Sigmoid colon (tissue), 7 donors: ENCODE measurements at places on chromosomes 6 and 20. TPM values are rescaled to one million over a fixed set of nuclear protein-coding genes. Genes with fewer than 3 reads are reported as not detected.

- no peak for DNase-seq
These were observed 4.0 kb downstream of the SS18L1 start for GRCh38 chr20:62147528-62147927.

DNA sequence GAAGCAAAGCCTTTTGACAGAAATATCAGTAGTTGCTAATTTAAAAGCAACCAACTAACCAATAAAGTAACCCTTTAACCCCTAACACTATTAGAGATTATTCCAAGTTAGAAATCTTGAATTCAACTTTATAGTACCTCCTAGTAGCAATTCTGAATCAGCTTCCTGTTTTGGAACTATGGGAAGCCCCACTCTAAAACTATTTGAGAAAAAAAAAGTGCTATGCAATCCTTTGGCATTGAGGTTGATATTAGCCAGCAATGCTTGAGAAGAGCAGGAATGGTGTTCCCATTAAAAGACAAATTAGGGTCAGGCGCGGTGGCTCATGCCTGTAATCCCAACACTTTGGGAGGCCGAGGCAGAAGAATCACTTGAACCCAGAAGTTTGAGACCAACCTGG is 306.2 kb upstream of the ZFP64 start:
- no peak for DNase-seq

- DNase-seq: no peak
These were observed 24.7 kb downstream of the RBCK1 start for GRCh38 chr20:432677-433299.

DNA sequence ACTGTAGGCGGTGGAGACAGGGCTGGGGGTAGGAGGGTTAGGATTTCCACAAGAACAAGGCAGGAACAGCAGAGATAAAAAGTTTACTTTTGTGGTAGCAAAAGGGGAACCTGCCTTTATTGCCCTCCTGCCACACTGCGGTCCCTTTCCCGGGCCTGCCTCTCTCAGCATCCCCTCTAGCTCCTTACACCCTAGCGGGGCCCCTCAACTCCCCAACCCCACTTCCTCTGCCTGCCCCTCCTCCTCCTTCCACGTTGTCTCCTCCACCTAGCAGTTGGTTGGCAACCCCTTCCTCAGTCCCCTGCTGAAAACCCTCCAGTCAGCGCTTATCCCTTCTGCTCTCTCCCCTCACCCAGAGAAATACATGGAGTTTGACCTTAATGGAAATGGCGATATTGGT is 714 bp downstream of the AIF1 start:
- no peak for DNase-seq

DNA sequence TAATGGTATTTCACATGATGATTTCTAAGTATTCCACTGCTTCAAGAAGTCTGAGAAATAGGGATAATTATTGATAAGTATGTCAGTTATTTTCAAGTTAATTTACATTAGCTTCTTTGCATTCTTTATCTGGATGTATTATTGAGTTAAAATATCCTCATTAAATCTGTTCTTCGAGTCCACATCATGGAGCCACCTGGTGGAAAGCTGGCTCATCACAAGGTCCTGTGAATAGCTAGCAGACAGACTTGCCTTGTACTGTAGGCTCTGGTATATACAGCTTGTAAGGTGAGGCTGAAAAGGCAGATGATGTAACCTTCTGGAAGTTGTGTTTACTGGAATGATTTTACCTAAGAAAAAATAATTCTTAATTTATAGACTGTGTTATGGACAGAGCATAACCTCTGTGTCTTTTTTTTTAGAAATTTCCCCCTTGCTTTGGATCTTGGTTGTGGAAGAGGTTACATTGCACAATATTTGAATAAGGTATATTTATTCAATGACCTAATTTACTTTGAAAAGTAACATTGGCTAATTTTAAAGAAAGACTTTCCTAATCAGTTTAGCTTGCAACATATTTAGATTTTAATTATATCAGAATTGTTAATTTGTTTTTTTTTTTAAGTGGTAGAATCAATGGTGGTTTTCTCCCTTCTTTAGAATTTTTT is 3.5 kb downstream of the NDUFAF5 start:
- no peak for DNase-seq

DNA sequence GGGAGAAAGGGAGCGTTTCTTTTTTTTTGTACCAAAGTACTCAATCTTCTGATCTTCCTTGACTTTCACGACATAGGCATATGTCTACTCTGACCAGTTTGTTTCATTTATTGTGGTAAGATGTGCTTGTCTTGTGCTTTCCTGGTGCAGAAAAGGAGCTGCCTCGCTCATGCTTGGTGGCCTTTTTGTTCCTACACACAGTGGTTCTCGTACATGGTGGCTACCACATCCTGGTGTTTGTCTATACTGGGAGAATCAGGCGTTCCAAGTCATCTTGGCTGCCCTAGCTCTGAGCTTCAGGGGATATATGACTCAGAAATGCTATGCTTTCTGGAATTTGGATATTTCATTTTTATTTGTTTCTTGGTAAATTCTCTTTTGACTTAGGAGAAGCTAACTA is 31.8 kb downstream of the MYB start:
- DNase-seq: no peak

- no peak for DNase-seq
These were observed 39.1 kb upstream of the TBC1D7 start for GRCh38 chr6:13367396-13367795.

GRCh38 chr6:158573542-158573931 is 13.6 kb downstream of the TMEM181 start:
- DNase-seq: no peak

- DNase-seq: no peak
These were observed 36.4 kb downstream of the MYLK4 start for GRCh38 chr6:2714111-2714895.

DNA sequence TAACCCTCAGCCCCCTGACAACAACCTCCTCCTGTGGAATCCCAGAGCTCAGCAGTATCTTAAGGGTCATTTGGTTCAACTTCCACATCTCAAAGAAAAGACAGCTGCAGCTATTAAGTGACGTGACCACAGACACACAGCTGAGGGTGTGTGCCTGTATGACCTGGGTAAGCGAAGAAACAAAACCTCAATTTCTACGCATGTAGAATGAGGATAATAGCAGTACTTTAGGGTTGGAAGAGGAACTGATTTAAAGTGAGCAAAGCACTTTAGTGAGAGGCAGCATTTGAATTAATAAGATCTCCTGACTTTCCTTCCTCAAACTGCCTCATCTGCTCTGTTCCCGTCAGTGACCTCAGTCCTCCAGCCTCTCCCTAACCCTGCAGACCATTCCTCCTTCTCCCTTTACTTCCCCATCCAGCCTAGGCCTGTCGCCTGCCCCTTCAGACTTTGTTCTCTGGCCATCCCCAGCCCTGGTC is 6.8 kb upstream of the ARMC2 start:
- DNase-seq: no peak

DNA sequence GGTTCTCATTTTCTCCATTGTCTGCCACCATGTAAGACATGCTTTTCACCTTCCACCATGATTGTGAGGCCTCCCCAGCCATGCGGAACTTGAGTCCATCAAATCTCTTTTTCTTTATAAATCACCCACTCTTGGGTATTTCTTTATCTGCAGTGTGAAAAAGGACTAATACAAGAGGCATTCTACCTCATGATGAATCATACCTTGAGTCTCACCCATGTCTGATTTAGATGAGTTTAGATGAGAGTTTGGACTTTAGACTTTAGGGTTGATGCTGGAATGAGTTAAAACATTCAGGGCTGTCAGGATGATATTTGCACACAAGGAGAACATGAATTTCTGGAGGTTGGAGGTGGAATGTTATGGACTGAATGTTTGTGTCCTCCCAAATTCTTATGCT is 545.6 kb downstream of the C6orf118 start:
- no peak for DNase-seq

DNA sequence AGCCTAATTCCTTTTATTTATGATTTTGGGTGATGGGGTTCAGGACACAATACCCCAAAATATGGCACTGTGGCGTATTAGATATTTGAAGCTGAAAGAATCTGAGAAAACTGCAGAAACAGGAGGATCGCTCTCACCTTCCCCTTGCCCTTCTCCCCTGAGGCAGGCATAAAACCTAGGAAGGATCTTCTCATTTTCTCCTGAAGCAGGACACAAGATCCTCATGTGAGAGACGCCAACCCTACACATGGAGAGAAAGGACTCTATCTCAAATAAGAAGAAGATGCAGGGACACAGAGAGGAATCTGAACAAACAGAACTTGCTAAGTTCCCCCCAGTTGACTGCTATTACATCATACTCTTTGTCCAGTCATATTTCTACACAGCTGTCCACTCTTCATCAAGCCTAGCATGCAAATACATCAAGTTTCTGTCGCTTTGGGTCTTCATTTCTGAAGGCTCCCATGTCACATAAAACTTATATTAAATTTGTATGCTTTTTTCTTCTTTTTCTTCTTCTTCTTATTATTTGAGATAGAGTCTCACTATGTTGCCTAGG is 109.0 kb downstream of the DTNBP1 start:
- no peak for DNase-seq

GRCh38 chr20:52941808-52942207 is 30.4 kb upstream of the TSHZ2 start:
- no peak for DNase-seq

DNA sequence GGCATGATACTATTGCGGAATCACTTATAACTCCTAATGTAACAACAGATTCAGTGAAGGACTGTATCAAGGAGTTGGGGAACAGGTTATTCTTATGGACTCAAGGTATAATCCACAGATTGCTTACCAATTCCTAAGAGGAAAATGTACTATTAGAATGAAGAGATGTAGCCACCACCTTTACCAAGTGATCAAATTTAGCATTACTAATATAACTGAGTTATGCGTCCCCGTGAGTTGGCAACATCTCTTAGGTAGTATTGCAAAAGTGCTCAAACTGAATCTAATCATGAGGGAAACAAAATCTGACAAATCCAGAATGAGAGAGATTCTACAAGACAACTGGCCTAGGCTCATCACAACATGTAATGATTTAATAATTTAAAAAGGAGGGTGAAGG is 777 bp upstream of the SNRNP48 start:
- no peak for DNase-seq

GRCh38 chr6:48826901-48827701 is 636.0 kb downstream of the MMUT start:
- DNase-seq: no peak

The C20orf202 gene
- not detected for total RNA-seq

The NSFL1C gene
- total RNA-seq: 33.5 TPM

The SIRPB2 gene
- total RNA-seq: 10.2 TPM

The SCGN gene
- 8.2 TPM for total RNA-seq

The DDO gene
- total RNA-seq: 2.2 TPM

The HLA-DQB2 gene
- not detected for total RNA-seq

The AGPAT4 gene
- total RNA-seq: 7.1 TPM

The CCN6 gene
- total RNA-seq: not detected
